ENCODE measurements at places on chromosomes 12 and 14.
A peak's percentile ranks its signal among the peaks of the same experiment; 100 is the strongest.

DNA sequence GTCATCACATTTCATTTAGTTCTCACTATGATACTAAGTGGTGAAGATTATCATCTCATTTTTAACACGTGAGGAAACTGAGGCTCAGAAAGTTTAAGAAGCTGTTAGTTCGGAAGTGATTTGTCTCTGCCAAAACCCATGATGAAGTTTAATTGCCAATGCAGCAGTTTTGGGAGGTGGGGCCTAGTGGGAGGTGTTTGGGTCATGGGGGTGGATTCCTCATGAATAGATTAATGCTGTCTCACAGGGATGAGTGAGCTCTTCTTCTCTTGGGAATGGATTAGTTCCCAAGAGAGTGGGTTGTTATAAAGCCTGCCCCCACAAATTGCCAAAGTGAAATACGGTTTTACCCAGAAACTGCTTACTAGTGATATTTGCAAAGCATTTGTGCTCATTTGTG, 91.5 kb upstream of the IGF1 start:
- no peak for DNase-seq

- DNase-seq, result no peak
Measured at GRCh38 chr12:9971181-9971580, at the start of gene CLEC12A. TSS of gene CLEC12A (plus strand) at chr12:9971409. CDS start at chr12:9971597, 188 bp downstream.

DNA sequence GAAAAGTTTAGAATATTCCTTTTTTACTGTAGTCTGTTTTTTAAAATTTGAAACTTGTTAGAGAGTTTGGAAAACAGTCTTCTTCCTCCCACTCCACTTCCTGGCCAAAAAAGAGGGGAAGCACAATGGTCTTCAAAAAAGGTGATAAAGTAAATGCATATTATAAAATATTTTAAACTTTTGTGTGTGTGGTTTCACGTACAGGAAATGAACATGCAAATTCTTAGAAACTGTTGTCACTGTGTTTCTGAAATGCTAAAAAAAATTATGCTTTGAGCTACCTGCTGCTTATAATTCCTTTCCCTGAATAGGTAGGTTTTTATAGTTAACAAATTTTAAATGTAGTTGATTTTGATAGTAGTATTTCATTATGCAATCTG, 2.9 kb downstream of the FGFR1OP2 start:
- no peak for DNase-seq

DNA sequence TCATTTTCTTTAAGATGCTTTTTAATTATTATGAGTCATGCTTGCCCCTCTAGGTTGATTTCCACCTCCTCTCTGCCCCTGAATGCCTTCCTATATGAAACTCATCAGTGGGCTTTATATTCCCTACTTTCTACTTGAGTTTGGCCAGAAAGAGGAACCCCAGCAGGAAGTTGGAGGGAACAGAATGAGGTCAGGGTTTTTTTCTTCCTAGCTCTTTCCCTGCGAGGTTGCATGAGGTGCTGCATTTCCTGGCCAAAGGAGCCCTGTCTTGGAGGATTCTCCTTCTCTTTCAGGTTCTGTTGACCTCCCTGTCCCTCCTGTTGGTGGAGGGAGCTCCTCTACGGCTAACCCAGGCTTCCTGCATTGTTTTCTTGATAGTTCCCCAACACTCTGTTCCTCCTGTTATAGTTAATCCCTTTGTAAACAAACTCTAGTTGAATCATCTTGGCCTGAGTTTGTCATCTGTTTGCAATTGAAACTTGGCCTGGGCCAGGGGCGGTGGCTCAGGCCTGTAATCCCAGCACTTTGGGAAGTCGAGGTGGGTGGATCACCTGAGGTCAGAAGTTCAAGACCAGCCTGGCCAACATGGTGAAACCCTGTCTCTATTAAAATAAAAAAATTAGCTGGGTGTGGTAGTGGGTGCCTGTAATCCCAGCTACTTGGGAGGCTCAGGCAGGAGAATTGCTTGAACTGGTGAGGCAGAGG, 15.3 kb upstream of the SPIC start:
- DNase-seq, result peak; percentile 74

DNA sequence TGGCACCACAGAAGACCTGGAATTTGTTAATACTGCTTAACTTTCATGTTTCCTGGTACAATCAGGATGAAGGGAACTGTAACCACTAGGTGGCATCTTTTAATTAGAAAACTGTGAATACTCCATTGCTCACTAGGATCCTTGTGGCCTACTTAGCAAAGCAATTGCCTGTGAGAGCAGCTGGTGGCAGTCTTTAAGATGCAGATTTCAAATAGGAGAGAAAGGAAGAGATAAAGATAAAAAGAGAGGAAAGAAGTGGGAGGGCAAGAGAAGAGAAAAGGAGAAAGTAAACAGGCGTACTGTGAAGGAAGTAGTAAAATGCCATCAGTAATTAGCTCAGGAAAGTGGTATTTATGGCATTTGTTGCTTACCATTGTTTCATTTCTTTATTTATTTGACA, 114.5 kb downstream of the RAD51B start:
- peak; percentile 64 for DNase-seq

GRCh38 chr14:101849125-101849524, 87.6 kb downstream of the PPP2R5C start:
- no peak for DNase-seq

GRCh38 chr14:93033983-93034670, 81.6 kb downstream of the ITPK1 start:
- no peak for DNase-seq

DNA sequence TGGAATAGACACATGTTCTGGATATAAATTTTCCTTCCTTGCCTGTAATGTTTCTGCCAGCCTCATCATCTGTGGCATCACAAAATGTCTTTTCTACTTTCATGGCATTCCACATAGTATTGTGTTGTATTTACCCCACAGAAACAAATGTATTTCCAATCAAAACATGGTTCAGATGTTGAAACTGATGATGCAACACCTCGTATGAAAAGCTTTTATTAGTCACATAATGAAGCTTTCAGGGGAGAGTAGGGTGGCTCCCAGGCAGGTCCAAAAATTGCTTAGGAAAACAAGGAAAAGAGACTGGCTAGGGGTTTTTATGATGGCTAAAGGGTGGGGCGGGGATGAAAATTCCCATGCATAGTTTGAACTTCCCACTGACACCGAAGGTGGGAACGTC, 29.1 kb upstream of the ZNF641 start:
- DNase-seq, result no peak

DNA sequence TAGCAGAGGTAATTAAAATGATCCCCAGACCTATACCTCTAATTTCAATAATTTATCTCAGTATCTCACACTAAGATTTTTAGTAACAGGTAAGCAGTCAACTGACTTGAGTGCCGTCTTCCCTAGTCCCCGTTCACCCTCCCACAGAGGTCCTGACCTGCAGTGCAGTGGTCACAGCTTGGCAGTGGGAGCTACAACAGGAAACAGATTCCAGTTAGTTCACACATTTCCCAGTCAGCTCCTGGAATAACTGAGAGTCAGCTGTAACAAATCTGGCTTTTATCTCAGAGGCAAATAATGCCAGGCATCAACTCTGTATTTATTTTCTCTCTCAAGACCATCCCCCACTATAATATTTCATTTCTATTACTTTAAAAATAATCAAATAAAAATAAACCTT, 308.2 kb downstream of the ATP23 start:
- no peak for DNase-seq

DNA sequence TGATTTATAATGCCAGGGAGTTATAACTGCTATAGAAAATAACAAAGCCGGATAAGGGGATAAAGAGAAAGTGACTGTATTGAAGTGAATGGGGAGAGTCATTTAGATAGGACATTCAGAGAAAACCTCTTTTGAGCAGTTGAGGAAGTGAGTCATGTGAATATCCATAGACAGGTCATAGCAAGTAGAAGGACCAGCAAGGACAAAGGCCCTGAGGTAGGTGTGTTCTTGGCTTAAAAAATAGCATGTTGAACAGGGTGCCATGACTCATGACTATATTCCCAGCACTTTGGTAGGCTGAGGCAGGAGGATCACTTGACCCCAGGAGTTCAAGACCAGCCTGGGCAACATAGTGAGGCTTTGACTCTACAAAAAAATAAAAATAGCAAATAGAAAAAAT, 51.5 kb upstream of the RAP1B start:
- DNase-seq, result no peak

GRCh38 chr14:63459738-63460137, 83.4 kb downstream of the PPP2R5E start:
- DNase-seq, result no peak

DNA sequence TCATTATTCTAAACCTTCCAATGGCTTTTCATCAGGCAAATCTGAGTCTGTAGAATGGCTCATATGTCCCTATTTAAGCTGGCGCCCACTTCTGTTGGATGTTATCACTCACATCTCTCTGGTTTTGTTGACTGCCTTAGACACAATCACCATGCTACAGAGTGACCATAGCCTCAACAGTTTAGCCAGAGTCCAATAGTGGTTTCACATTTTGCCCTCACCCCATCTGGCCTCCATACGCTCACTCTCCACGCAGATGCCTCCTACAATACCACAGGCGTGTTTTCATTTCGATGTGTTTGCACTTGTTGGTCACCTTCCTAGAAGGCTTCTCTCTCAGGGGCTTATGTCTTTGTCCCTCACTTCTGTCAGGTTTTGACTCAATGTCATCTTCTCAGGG, 3.4 kb downstream of the KLRB1 start:
- DNase-seq, result no peak

DNA sequence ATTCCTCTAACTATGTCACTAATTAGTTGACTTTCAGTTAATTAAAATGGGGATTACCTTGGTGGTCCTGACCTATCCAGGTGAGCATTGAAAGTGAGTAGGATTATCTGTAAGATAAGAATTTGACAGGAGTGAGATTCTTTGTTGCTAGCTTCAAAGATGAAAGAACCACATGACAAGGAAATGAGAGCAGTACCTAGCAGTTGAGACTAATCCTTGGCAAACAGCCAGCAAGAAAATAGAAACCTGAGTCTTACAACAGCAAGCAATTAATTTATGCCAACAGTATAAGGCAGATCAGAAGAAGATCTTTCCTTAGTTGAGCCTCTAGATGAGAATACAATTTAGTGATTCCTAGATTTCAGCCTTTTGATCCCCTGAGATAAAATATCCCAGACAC, 1058.4 kb downstream of the LRFN5 start:
- DNase-seq, result no peak

DNA sequence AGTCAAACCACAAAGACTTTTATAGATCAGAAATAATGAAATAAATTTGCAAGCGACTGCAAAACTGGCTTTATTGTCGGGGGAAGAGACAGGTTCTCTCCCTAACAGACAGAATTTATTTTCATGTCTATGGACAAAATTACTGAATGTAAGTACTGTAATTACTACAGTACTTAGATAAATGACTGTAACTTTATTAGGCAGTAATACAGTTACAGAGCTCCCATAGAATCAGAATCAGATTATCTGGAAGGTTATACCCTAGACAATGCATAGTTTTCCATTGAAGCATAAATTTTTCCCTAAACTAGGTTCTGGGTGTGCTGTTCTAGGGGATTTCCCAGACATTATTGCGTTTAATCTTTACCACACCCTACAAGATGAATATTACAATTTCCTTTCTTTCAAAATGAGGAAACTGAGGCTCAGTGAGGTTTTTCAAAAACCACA, 114.2 kb downstream of the C12orf75 start:
- DNase-seq, result no peak

DNA sequence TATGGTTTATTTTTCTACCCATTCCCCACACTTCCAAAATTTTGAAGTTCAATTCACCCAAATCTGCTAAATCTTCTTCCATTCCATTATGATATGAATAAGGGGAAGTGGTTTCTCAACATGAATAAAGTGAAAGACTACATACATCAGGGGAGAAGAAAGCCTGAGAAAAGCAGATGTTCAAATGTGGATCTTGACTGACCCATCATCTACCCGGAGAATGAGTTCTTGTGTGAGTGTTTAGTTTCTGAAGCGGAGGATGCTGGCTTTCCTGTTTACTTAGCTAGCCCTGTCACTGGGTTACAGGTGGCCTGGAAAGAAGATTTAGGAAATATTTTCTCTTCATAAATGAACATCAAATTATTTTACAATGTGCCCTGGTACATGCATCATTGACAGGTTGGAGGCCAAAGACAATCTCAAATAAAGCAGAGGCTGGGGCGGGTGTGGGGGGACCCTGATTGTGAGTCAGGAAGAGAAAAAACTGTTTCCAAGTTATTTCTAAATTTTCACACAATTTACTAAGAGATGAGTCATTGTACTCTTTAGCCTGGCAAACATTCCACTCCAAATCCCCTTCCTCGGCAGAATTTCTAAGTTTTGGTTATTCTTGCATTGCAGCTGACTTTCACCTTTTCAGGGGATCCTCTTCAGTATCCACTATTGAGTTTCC, 135.6 kb downstream of the SLC25A21 start:
- DNase-seq, result no peak

DNA sequence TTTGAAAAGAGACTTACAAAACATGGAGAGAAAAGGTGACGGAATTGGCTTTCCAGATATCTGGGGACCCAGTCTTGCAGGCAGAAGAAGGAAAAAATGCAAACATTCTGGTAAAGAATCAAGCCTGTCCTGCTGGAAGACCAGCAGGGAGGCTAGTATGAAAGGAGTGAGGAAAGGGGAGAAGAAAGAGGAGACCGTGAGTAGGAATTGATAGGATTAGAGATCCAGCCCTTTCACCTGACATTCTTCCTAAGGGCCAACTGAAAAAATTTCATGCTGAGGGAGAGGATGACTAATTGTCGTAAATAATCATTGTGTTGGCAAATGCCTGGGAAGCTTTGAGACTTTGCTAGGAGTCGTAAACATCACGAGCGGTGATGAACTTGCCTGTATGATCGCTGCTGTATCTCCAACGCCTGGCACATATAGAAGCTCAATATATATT, 12.1 kb downstream of the BHLHE41 start:
- DNase-seq, result peak; percentile 91

DNA sequence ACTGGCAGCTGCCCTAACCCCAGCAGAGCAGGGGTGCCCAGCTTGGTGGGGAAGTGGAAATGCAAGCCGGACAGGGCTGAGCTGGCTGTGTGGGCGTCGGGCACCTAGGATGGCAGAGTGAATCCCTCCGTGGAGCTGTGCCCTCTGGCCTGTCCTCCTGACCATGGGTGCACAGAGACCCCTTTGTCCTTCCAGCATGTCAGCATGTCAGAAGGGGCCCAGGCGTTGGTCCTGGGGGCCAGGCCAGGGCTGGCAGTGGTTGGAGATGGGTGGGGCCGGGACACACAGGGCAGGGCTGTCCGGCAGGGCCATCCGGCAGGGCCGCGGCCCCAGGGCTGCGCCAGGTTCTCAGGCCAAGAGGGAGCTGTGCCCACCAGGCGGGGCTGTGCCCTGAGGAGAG, 8.8 kb upstream of the TEX22 start:
- DNase-seq, result no peak

GRCh38 chr14:91509878-91510170, 286 bp downstream of the PPP4R3A start:
- no peak for DNase-seq

GRCh38 chr14:71138448-71139293, 231.4 kb downstream of the PCNX1 start:
- DNase-seq, result no peak

GRCh38 chr14:47103771-47104170, 452.2 kb upstream of the RPL10L start:
- no peak for DNase-seq

DNA sequence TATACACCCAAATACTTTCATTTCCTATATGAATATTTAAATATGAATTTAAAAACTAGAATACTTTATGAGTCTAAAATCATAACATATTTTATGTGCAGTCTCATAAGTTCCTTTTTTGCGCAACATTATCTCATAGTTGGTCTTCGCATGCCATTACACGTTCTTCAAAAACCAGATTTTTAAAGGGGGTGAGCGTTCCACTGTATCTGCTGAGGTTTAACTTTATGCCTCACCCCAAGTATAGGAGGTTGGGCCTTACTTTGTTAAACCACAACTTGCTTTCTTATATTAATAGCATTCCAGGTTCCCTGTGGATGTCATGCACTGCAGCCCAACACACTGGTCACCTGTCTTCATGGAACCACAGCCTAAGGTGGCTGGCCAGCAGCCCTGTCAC, 118.6 kb downstream of the APAF1 start:
- DNase-seq, result no peak

All from Panc1 (cell line).